ENCODE measurements at places on chromosomes 7 and 10. TPM values are rescaled to one million over a fixed set of nuclear protein-coding genes. Genes with fewer than 3 reads are reported as not detected.

The IFIT1B gene
- total RNA-seq = not detected

The PRF1 gene
- 0.61 TPM for total RNA-seq

The ATE1 gene
- 31.0 TPM for total RNA-seq

The ANKRD7 gene
- total RNA-seq = not detected

The MALRD1 gene
- not detected for total RNA-seq

The LBX1 gene
- total RNA-seq = not detected

DNA sequence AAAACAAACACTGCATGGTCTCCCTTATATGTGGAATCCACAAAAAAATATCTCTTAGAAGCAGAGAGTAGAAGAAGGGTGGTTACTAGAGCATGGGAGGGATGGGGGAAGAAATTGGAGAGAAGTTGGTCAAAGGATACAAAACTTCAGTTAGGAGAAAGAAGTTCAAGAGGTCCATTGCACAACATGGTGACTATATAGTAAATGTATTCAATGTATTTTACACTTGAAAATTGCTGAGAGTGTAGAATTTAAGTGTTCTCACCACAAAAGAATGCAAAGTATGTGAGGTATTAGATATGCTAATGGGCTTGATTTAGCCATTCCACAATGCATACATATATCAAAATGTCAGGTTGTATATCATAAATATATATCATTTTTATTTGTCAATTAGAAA lies 232.0 kb upstream of the CELF2 start:
- H3K27me3 ChIP-seq = peaks cover 7% of the 10 kb centered on the region
- no peak overlapping the region for H3K4me3 ChIP-seq
- H3K4me1 ChIP-seq = no peaks in the 10 kb centered on the region
- no peaks in the 10 kb centered on the region for H3K36me3 ChIP-seq

- no peak for DNase-seq
- H3K36me3 ChIP-seq = peaks cover 25% of the 10 kb centered on the region
- no peak overlapping the region for H3K4me3 ChIP-seq
- H3K4me1 ChIP-seq = no peaks in the 10 kb centered on the region
- no peak overlapping the region for H3K27ac ChIP-seq
- H3K27me3 ChIP-seq = no peaks in the 10 kb centered on the region
Measured at GRCh38 chr7:55427342-55427741, 62.2 kb downstream of the LANCL2 start.

DNA sequence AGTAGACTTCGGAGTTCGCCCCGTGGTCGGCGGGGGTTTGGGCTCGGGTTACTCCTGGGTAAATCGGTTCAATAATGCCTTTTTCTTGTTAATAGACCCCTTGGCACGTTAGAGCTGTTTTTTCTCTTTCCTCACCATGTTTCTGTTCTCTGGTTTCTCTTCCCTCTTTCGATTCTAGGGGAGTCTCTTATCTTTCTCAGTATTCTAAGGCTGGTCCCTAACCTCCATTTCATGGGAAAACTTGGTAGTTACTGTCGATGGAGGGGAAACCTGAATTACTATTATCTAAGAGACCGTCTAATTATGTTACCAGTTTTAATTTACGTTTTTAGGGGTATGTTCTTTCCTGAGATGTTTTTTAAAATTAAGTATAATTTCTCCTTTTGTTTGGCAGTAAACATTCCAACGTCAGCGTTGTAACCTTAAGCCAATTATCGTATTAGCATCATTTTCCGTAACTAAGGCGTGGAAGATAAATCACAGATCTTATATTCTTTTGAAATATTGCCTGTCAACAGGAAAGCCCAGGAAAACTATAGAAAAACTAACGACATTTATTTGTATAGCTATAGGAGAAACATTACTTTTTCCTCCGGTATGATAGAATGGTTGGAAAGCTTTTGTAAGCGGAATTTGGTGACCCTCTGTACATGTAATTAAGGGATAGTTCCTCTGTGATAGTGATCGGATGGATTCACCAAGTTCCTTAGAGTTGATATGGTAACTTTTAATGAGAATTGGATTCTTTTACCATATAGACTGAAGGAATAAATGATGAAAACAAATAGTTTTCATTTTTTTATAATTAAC lies 847 bp downstream of the BTAF1 start:
- H3K4me3 ChIP-seq = peak overlapping the region; percentile 92
- peaks cover 46% of the 10 kb centered on the region for H3K4me1 ChIP-seq
- no peaks in the 10 kb centered on the region for H3K27me3 ChIP-seq
- no peak for DNase-seq
- peaks cover 26% of the 10 kb centered on the region for H3K36me3 ChIP-seq

- no peak overlapping the region for H3K4me3 ChIP-seq
- no peak for DNase-seq
- H3K36me3 ChIP-seq = no peaks in the 10 kb centered on the region
Measured at GRCh38 chr10:130807096-130807495, 504.4 kb downstream of the TCERG1L start.

DNA sequence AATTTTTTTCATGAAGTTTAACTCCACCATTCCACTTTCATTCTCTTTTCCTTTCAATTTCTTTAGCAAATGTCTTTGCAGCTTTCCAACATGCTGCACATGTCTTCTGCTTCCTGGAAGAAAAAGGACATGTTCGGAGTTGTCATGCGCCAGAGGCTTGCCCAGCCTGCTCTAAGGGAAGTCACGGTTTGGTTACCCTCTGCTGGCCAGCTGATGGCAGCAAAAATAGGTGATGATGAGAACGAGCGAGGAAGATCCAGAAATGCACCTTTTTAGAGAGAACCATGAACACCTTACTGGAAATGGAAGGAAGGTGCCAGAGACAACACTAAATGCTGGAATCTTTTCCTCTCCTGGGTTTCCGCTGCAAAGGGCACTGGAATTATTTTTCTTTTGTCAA lies 4.9 kb upstream of the ZSCAN21 start:
- H3K4me3 ChIP-seq = peak overlapping the region; percentile 60
- H3K27ac ChIP-seq = no peak overlapping the region
- DNase-seq = no peak
- peaks cover 13% of the 10 kb centered on the region for H3K4me1 ChIP-seq
- H3K27me3 ChIP-seq = no peaks in the 10 kb centered on the region

DNA sequence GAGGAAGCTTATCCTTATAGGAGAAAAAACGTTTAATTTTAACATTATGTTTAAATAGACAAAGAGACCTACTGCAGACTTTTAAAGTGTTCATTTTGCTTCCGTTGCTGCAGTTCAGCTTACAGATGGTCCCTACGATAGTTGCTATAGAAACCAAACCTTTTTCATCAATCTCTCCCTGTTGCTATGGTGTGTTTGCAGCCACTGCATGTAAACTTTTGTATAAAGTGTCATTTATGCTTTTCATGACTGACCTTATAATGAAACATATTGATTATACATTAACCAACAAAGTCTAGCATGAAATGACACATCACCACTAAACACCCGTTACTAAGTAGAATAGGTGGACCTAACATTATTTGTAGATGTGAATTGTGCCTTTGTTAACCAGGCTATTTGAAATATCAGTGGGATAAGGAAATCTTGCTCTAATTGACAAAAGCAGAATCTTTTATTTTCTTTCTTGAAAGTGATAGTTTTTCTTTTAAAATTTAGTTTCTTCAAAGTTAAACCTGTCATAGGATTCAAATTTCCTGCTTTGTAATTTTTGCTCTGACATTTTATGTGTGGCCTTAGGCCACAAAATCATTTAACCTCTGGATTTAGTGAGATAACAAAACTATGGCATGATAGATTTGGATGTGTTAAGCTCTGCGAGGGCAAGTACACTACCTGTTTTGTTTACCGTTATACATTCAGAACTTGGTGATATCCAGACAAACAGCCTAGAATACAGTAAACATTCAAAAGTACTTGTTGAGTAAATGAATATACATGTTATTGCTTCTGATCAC lies 64.0 kb downstream of the CACNB2 start:
- H3K36me3 ChIP-seq = no peaks in the 10 kb centered on the region
- no peak overlapping the region for H3K4me3 ChIP-seq
- no peak overlapping the region for H3K27ac ChIP-seq
- no peak for DNase-seq
- peaks cover 2% of the 10 kb centered on the region for H3K27me3 ChIP-seq

DNA sequence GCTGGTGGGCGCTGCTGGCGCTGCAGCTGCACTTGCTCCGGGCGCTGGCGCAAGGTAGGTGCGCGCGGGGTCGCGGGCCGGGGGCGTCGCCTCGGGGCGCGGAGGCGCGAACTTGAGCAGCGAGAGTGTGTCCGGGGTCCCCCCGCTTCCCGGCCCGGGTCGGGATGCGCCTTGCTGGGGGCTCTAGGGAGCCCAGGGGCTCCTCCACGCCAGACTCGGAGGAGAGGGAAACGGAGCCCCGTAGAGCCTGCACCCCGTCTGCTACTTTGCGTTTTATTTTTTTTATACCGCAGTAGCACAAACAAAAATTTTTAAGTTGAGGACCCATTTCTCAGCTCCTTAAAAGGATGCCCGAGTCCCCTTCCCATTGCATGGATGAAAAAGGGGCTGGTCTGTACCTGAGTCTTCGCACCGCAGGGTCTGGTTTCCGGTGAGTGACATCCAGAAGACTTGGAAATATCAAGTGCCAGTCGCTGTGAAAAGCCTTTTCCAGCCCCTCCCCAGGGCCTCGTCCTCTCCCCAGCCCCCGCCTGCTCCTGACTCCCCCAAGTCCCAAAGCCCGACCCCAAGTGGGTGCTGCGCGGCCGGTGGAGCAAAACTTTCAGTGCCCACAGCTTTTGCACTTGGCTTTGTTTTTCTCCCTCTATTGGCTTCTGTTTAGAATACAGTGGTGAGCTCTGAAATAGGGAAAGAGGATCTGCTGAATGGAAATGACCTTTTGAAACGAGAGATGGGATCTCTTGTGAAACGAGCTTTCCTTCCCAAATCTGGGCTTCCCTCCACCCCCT lies 973 bp downstream of the SDK1 start:
- DNase-seq = peak; percentile 28
- no peak overlapping the region for H3K27ac ChIP-seq

DNA sequence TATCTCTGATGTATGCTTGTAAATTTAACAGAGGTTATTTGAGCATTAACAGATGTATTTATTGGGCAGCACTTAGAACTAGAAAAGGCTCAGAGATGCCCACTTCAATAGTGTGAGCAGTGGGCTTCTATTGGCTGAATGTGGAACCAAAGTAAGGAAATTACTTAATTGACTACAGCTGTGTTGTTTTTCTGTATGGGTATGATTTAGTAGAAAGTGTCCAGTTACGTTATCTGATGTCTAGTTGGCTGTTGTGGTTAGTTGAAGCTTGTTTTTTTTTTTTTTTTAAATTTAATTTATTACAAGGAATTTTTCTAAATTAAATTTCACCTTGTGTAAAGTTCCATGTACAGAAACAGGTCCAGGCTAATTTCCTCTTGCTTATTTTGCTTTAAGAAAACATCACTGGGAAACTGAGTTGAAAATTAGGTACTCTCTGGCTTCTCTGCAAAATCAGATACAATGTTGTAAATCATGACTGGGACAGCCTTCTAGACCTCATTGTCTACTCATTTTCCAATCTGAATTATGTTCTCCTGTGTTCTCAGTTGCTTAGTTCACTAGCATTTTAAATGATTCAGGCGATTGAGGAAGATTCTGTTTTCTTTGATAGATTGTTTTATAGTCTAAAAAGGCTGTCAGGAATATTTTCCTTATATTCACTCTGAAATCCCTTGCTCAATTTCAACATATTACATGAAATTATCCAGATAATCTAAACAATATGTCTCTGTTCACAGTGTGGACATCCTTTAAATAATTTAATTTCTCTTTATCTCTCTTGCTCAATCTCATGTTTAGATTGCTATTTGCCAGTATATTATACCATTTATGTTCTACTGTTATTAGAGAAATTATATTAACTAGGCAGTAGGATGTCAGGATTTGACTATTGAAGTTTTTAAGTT lies 53.0 kb downstream of the PHF14 start:
- no peaks in the 10 kb centered on the region for H3K4me1 ChIP-seq
- DNase-seq = no peak
- H3K36me3 ChIP-seq = peaks cover 50% of the 10 kb centered on the region
- no peaks in the 10 kb centered on the region for H3K27me3 ChIP-seq
- H3K27ac ChIP-seq = no peak overlapping the region

GRCh38 chr7:78476851-78477405 lies 678.4 kb downstream of the PHTF2 start:
- H3K27me3 ChIP-seq = no peaks in the 10 kb centered on the region
- no peak overlapping the region for H3K4me3 ChIP-seq
- no peak overlapping the region for H3K27ac ChIP-seq
- DNase-seq = no peak
- H3K4me1 ChIP-seq = no peaks in the 10 kb centered on the region
- H3K36me3 ChIP-seq = no peaks in the 10 kb centered on the region

GRCh38 chr10:82211346-82211745 lies 336.4 kb downstream of the NRG3 start:
- no peak overlapping the region for H3K4me3 ChIP-seq
- H3K27me3 ChIP-seq = no peaks in the 10 kb centered on the region
- no peak overlapping the region for H3K27ac ChIP-seq
- no peaks in the 10 kb centered on the region for H3K4me1 ChIP-seq

GRCh38 chr10:4826792-4827324 lies 851 bp downstream of the AKR1E2 start:
- no peaks in the 10 kb centered on the region for H3K36me3 ChIP-seq
- no peak overlapping the region for H3K27ac ChIP-seq
- peaks cover 9% of the 10 kb centered on the region for H3K4me1 ChIP-seq
- H3K27me3 ChIP-seq = peaks cover 34% of the 10 kb centered on the region

GRCh38 chr10:72065439-72066025 lies 22.8 kb downstream of the SPOCK2 start:
- no peak overlapping the region for H3K4me3 ChIP-seq
- peaks cover 2% of the 10 kb centered on the region for H3K4me1 ChIP-seq
- H3K36me3 ChIP-seq = peaks cover 67% of the 10 kb centered on the region
- no peaks in the 10 kb centered on the region for H3K27me3 ChIP-seq

- no peaks in the 10 kb centered on the region for H3K36me3 ChIP-seq
- H3K27me3 ChIP-seq = peaks cover 4% of the 10 kb centered on the region
- no peak overlapping the region for H3K27ac ChIP-seq
- peaks cover 6% of the 10 kb centered on the region for H3K4me1 ChIP-seq
Measured at GRCh38 chr7:1526271-1526754, 4.2 kb upstream of the MAFK start.
